ENCODE measurements at places on chromosomes 12 and 14.

DNA sequence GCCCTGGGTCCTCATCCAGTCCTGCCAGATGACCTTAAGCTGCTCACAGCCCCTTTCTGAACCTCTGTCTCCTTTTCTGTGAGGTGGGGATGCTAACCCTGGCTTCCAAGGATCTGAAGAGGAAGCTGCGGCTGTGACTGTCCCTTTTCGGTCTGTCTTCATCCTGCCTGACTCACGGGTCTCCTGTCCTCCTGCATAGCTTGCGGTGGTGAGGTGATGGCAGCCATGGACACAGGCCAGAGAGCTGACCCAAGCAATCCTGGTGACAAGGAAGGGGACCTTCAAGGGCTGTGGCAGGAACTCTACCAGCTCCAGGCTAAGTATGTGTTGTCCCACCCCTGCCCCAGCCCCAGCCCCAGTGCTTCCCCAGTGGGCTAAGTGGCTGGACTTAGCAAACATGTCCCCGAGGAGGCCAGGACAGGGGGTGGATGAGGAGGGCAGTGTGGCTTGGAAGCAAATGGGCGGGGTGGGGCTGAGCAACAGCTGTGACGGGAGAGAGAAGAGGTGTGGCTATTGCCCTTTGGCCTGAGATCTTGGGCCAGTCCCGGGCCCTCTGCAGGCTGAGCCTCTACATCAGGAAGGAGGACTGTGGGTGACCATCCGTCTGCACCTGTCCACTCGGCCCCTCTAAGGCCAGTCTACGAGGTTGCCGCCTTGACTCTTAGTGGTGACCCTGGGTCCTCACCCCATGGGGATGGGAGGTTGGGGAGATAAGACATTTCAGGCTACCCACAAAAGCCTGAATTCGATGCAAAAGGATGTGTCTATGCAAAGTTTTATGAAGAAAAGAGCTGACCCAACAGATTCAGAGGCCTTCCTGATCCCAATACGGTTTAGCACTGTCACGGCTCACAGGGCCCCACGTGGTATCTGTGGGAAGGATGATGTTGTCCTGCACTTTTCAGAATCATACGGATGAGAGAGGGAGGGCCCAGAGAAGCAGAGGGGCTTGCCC is 1.1 kb downstream of the CCDC197 start:
- DNase-seq = no peak

DNA sequence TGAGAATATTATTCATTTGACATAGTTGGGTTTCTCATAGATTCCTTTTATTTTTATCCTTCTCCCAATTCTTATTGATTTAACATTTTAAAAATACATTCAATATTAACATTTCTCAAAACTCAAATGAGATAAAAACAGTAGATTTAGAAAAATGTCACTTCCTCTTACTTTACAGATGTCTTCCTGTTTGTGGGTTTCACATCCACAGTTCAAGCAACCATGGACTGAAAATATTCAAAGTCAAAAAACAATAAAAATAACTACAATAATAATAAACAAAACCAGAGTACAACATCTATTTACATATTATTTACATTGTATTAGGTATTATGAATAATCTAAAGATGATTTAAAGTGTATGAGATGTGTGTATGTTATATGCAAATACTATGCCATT is 111.3 kb upstream of the SLC16A7 start:
- DNase-seq = no peak

GRCh38 chr12:47736877-47737676 is 11.8 kb upstream of the ENDOU start:
- DNase-seq = no peak

DNA sequence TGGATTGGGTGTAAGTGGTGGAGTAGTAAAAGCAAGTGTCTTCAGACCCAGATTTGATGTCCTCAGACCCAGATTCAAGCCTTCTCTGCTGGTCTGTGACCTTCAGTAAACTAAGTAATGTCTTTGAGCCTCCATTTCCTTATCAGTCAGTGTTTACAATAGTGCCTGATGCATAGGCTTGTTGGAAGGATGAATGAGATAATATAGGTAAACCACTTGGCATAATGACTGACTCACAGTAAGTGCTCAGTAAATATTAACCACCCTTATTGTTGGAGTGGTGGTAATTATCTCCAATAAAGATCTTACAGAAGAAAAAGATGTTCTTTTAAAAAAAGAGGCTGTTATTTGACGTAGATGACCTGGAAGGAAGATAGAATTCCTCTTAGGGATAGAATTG is 86.2 kb downstream of the IGF1 start:
- no peak for DNase-seq

DNA sequence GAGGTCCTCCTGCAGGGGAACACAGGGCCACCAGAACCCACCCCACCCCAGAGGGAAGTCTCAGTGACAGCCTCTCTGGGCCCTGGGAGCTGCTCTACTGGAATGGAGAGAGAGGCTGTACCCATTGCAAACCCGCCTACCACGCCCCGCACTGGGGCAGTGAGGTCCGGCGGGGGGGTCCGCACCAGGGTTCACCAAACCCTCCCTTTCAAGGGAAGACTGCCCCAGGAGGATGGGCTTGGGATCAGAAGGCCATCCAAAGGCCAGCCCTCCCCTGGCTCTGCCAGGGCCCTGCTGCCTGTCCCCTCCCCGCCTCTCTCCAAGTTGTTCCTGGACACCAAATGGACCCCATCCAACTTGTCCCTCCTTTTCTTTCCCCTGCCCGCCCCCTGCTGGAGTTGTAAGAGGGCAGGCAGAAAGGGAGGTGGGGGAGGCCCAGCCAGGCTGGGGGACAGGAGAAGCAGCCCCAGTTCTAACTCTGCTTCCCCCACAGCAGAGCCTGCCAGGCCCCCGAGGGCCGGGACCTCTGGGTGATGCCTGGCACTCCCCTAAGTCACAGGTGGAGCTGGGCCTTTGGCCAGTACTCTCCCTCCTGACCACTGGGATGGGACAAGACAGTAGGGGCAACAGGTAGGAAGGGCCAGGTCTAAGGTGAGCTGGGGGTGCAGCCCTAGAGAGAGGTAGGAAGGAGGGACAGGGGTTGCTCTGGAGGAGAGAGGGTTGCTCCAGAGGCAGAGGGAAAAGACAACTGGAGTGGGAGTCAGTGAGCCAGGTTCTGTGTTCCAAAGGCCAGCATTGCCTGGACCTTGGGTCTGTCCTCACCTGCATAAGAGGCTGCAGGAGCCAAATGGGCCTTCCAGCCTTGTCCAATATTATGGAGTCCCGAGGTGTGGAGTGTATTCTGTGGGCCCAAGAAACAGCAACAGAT is 3.2 kb upstream of the DIO3 start:
- no peak for DNase-seq

DNA sequence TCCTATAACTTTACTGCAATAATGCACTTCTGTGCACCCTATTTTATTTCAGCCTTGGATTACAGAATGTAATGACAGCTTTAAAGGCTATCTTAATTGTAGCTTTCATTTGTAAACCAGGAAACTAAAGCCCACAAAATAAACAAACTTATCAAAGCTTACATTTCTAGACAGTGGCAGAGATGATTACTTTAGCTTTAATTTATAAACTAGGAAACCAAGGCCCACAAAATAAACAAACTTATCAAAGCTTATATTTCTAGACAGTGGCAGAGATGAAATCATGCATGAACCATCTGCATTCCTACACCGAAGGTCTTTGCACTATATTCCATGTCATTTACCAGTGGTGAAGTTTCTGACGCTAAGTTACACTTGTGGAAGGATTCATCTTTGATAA is 74.4 kb downstream of the PRKD1 start:
- no peak for DNase-seq
